ENCODE measurements at places on chromosomes 1 and 21.

DNA sequence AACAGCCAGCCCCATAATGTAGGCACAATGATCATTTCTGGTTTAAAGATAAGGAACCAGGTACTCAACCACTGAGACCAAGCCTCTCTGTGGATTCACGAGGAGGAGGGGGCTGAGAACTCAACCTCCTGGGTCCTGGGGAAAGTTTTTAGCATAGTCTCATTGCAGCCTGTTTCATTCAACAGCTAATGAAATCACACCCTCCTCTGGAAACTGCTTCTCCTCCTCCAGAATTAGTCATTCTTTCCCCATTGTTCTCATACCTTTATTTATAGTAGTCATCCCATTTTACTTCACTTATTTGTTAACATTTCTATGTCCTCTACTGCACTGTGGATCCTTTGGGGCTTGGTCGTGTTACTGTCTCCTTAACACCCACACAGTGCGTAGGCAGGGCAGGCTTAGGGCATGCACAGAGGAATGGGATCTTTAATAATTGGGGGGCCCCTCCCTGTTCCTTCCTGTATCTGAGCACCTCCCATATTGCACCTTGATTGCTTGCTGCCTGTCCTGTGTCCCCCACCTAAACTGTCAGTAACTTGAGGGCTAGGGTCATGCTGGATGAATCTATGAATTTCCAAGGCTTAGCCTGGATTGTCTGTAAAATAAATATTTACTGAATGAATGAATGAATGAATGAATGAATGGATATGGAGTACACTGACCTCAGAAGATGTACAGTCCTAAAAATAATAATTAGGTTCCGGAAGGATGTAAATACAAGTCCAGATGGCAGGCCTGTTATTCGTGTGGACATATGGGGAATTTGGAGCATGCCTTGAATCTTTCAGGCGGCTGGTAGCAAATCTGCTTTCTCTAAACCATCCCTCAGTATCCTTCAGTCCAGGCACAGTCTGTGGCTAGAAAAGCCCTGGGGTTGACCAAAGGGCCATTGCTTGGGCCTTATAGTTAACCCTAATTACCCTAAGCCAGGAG lies 153.8 kb upstream of the HMGB4 start:
- DNase-seq, result no peak

DNA sequence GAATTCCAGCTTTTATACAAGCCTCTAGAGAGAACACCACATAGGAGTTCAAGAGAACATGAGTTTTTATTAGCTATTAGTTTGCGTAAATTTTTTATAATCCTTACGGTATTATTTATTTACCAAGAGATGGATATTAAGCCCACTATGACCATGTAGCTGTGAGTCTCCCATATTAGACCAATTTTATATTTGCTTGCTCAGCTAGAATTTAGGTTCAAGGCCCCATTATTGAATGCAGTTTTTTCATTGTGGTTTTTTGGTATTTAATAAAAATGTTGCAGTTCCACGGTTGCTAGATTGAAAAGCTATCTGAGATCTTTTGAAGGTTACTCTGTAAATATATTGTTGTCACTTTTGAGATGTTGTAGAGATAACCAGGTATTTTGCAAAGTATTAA lies 2.9 kb downstream of the PPP1R8 start:
- no peak for DNase-seq

GRCh38 chr1:29356663-29357062 lies 120.3 kb downstream of the PTPRU start:
- DNase-seq, result no peak

- DNase-seq, result no peak
Observed at GRCh38 chr1:11529330-11529729, 50.4 kb downstream of the DISP3 start.

DNA sequence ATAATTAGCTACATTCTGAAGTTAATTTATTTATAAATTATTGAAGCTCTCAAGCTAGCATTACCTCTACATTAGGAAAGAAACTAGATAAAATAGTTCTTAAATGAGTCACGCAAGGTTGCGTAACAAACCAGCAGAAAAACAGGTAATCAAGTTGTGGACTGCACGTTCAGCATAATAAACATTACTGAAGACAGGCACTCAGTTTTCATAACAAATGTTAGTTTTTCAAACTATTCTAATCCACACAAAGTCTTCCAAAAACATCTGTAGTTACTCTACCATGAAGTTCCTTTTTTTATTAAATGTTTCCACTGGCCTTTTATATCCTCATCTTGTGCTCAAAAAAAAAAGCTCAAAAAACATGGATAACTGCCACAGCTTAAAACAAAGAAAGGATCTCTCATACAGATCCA lies 1.3 kb downstream of the TOR1AIP2 start:
- DNase-seq, result peak; percentile 59

DNA sequence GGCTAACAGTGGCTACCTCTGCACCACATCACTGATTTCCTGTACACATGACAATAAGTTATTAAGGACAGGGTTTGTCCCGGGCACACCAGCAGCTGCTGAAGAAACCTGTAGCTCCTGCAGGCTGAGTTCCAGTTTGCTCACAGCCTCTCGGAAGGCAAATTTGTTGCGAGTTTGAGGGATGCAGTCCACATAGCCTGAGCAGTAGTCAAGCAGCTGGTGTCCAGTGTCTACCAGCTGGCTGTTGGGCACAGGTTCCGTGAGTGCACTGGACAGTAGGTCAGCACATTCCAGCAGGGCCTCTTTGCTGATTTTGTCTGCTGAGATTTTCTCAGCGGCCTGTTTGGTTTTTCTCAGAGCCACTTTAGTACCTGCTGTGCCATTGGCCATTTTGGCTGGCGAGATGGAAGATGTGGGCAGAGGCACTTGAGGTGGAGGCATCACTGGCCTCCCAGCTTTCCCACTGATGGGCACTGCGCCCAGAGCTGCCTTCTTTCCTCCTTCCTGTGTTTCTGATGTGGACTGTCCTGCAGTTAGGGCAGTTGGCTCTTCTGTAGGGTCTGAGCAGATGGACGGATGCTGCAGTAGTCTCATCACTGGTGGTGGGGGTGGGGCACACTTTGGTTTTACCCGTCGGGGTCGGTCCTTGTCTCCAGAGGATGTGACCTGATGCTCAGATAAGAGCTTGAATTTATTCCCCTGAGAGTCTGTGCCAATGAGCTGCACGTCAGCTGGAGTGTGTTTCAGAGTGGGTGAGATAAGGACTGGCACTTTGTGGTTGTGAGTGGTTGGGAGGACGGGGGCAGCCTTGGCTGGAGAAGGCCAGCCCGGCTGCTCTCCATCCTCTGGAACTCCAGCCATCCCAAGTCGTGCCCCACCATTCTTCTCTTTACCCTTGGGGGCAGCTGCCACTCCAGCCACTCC lies 26.1 kb downstream of the TOR3A start:
- no peak for DNase-seq

DNA sequence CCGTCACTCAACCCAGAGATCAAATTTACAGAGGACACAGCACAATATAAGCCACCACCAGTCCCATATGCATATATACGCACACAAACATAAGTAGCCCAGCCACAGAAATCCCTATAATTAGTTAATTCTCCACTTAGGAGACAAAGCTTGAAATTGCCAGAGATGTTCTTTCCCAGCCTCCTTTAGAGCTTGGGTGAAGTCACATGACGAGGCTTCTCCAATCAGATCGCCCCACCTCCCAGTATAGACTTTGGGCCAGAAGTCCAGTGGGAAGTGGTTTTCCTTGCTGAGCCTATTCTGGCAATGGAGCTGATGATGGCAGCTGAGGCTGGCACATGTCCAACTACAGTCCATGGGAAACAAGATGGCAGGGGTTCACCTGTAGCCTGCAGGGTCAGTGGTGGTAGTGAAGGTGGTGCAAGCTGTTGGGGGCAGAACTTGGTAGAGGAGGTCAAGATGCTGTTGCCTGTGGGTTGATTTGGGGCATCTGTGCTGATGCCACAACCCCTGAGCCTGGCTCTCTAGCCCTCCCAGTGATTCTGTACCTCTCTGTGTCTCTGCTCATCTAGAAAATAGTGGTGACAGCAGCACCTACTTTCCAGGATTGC lies 535.9 kb downstream of the MATN1 start:
- DNase-seq, result no peak

DNA sequence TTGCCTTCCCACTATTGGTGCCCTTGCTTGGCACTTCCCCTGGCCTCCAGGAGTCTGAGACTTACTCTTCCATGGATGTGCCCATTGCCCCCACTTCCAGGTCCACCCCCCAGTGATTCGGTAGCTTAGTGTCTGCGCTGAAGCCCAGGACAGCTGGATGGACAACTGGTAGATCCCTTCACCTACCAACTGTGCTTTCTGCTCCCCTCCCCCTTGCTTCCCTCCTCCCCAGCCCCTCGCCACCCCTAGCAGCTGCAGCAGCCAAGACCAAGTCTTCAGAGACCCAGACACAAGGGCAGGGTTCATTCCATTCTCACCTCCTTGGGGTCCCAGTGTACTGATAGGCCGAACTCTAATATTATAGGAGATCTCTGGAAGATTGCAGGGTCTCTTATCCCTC lies 6.9 kb downstream of the LMNA start:
- no peak for DNase-seq

- DNase-seq, result no peak
Observed at GRCh38 chr1:44839576-44839975, 3.5 kb downstream of the PTCH2 start.

DNA sequence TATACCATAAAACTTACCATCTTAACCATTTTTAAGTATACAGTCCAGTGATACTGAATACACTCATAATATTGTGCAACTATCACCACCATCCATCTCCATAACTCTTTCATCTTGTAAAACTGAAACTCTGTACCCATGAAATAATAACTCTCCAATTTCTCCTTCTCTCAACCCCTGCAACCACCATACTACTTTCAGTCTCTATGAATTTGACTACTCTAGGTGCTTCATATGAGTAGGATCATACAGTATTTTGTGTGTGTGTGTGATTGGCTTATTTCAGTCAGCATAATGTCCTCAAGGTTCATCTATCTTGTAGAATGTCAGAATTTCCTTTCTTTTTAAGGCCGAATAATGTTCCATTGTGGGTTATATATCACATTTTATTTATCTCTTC lies 17.7 kb downstream of the NPHS2 start:
- DNase-seq, result no peak

- no peak for DNase-seq
Observed at GRCh38 chr1:109790735-109791494, 27.2 kb upstream of the EPS8L3 start.

- DNase-seq, result peak; percentile 40
Observed at GRCh38 chr21:30434033-30434631, 4.1 kb downstream of the KRTAP13-4 start.

GRCh38 chr1:151984313-151984956 lies 9.2 kb downstream of the S100A10 start:
- DNase-seq, result no peak

DNA sequence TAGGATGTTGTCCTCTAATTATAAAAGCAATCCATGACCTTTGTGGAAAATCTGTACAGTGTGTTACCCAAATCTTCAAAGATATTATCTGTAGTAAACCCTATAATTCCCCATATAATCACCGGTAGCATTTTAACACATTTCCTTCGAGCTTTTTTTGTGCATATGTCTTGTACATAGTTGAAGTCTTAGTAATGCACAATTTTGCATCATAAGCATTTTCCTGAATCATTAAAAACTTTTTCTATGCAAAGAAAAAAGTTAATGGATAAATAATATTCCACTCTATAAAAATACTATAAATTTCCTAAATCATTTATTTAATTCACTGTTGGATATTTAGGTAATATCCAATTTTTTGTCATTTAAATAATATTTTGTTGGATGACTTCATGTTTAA lies 201.7 kb downstream of the RRAGC start:
- DNase-seq, result no peak

DNA sequence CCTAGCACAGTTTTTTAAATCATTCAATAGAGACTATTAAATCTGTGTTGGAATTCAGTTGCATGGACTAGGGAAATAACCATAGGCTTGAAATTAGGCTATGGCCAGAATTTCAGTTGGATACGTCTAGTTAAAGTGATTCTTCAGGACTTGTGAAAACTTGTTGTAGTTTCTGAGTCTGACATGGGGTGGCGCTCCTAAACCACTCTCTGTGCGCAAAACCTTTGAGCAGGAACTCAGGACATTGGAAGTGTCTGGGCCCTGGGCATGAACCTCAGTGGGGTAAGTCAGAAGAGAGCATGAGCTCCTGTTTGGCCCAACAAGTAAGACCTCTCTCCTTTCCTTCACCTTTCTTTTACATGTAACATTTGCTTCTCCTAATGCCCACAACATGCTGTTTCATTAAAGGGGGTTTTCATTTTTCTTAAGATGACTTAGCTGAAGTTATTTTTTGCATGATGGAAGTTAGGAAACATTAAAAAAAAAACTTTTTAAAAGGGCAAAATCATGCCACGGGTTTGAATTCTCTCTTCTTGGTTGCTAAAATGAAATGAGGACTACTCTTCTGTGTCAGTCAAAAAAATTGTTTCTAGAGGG lies 17.1 kb upstream of the CCDC190 start:
- peak; percentile 38 for DNase-seq

DNA sequence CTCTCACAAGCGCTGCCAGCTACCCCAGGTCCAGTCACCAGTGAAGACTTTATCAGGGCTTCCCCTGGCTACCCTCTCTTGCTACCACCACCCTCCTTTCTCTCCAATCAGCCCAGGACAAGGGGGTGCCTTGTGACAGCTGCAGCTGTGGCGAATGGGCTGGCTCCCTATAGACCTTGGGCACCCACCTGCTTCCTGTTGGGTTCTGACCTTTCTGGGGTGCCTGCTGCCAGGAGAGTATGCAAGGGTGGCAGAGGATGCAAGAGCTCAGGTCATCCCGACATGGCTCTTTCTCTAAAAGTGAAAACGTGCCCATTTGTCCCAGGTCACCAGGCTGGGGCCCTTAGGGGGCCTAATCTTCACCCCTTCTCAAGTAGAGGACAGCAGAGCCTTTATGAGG lies 6.6 kb downstream of the KLHDC8A start:
- no peak for DNase-seq

Measured in SW480 (cell line).